Iris pigment epithelial cell (primary cell): ENCODE measurements at places on chromosomes 16 and 17.
A peak's percentile ranks its signal among the peaks of the same experiment; 100 is the strongest.

GRCh38 chr16:30485818-30486436 is 13.4 kb downstream of the ITGAL start:
- DNase-seq, result peak; percentile 34

DNA sequence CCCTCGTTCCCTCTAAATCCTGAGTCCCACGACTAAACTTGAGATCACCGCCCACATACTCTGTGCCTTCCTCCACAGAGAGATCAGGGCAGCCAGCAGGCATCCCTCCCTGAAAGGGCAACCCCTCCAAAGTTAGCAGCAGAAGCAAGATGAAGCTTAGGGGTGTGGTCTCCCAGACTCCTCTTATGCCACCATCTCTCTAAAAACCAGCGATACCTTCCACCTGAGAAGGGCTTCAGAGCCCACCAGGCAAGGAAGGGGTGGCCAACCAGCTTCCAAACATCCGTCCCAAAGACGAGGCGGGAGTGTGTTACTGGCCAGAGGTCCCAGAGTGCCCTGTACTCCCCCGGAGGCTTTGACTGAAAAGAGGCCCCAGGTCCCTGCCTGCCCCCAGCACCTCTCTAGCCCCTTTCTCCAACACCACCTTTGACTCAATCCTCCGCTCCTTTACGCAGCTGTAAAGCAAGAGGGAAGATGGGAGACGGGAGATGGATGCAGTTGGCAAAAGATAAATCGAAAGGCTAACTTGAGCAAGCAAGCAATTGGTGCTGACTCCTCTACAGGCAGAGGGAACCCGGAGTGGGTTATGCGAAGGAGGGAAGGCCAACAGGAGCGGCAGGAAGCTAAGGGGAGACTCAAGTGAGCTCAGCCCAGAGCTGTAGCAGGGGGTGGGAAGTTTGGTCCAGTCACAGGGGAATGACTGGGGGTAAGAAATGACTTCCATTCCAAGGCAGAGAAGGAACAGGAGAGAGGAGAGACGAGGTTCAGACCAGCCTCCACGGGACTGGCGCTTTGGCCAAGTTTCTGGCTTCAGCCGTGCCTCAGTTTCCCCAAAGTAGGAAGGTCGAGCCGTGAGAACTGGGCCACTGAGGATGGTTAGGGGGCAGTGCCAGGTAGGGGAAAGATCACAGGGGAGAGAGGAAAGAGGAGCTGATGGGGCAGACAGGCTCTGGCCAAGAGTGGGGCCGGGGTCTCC is 1.0 kb downstream of the ST3GAL2 start:
- peak; percentile 68 for DNase-seq

DNA sequence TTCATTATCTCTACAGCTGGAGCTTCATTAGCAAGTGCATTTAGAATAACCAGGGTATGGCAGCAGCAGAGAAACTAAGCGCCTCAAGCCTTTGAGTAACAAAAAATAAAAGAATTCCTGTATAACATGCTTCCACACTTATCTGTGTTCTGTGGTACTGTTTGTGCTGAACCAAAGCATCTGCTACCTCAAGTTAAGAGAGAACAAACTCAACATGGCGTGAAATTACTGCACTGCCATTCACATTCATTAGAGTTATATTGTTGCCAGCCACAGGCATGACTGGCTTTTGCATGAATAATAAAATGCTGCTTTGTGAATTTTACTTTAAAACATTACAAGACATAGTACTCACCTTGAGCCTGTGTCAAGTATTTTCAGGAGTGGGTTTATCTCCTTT is 76.6 kb downstream of the NLK start:
- no peak for DNase-seq

DNA sequence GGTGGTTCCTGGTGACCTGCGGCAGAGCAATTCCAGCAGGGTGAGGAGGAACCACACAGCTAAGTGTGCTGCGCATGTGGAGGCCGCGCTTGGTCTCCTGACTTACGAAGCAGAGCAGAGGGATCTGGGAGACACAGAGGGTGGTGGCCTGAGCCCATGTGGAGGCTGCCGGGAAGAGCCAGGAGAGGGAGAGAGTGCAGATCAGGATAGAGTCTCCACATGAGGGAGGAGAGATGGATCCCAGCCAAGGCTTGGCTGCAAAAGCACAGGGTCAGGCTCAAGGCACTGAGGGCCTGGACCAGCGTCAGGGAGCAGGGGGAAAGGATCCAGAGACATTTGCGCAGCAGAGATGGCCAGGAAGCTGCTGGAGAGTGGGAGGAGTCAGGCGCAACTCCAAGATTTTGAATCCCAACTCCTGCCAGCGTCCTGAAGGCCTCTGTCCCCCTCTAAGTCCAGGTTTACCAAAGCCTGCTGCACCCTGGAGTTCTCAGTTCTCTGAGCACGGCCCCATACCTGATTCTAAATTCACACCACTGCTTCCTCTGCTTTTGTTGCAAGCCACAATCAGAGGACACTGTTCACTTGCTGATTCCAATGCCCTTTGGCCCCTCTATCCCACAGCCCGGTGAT is 11.3 kb upstream of the MLLT6 start:
- DNase-seq, result no peak

- no peak for DNase-seq
Observed at GRCh38 chr17:34366529-34367107, 3.6 kb upstream of the CCL1 start.

- DNase-seq, result no peak
Observed at GRCh38 chr17:68197091-68197996, 50.5 kb upstream of the AMZ2 start.

GRCh38 chr16:14509675-14510132 is 120.4 kb downstream of the PARN start:
- DNase-seq, result peak; percentile 56

GRCh38 chr17:14446825-14447224 is 145.9 kb downstream of the HS3ST3B1 start:
- DNase-seq, result no peak

GRCh38 chr16:13372421-13372820 is 471.0 kb downstream of the SHISA9 start:
- no peak for DNase-seq

GRCh38 chr17:2693561-2694380 is 17.8 kb downstream of the CLUH start:
- DNase-seq, result no peak

- DNase-seq, result no peak
Observed at GRCh38 chr16:48583075-48584065, 26.6 kb downstream of the N4BP1 start.

GRCh38 chr16:73023752-73024570 is 24.0 kb downstream of the ZFHX3 start:
- no peak for DNase-seq

GRCh38 chr17:74513987-74514631 is 17.2 kb downstream of the CD300LB start:
- peak; percentile 44 for DNase-seq

GRCh38 chr16:56355786-56356275 is 69.5 kb downstream of the AMFR start:
- no peak for DNase-seq

DNA sequence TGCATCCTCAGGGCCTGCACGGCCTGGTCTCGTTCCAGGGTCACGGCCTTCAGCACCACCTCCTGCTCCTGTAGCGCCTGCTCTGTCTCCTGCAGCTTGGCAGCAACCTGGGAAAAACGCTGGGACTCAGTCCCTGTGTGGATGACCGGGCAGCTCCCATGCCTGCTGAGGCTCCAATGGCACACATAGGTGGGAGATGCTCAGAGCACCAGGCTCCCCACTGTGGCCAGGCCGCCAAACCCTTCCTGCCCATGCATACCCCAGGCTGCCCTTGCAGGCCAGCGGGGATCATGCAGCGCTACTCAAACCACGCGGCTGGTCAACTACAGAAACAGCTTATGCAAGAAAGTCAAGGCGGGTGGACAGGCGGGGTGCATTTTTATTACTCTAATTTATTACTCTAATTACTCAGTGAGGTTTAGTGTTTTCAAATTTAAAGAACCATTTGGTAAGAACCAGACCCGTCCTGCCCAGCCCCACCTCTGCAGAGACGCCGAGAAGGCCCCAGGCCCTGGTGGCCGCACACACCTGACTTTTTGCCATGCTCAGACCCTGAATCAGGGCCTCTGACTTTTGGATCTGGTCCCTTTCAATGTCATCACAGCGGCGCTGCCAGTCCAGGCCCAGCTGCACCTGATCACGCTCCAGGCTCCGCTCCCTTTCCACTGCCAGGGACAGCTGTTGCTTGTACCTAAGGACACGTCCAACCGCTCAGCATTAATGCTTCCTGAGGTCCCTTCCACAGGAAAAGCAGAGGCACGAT is 34.0 kb downstream of the CCDC57 start:
- no peak for DNase-seq

DNA sequence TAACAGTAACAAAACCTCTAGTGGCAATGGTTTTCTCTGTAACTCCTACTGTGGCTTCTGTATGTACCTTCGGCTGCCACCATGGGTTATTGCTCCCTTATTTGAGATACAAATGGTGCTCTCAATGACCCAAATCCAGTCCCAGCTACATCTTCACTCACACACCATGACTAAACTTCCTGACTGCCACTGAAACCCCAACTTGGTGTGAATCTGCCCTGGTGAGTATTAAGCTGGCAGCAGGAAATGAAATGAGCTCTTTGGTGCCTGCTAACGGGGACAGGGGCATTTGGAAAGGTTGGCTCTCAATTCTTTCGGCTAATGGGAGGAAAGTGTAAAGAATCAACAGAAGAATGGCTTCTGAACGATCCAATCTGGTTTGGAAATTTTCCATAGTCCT is 7.5 kb upstream of the SLC35B1 start:
- no peak for DNase-seq

- DNase-seq, result no peak
Observed at GRCh38 chr16:2208308-2208707, 2.4 kb downstream of the BRICD5 start.

DNA sequence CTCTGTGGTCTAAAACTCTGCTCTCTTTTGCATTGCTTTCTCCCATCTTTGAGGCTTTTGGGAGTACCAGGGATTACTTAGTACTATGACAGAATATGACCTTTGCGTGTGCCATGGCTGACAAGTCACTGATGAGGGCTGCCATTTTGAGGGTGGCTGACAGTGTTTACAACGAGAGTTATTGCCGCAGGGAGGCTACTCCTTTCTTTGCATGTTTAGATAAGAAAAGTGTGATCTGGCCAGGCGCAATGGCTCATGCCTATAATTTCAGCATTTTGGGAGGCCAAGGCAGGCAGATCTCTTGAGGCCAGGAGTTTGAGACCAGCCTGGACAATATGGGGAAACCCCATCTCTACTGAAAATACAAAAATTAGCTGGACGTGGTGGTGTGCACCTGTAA is 77.5 kb downstream of the GSG1L start:
- no peak for DNase-seq

DNA sequence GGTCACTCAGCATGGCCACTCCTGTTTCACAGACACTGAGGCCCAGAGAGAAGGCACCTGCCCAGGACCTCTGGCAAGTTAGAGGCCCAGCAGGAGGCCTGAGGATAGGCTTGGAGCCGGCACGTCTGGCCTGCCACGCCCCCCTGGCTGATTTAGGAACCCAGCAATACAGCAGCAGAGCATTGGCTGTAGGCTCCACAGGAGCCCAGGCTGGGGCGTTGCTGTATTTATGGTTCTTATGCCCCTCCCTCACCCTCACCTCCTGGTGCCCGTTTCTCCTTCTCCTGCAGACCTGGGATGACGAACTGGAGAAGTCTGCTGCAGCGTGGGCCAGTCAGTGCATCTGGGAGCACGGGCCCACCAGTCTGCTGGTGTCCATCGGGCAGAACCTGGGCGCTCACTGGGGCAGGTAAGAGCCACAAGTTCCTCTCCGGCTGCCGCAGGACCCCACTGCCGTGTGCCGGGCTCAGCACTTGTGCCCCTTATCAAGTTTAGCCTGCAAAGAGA is 25.8 kb downstream of the CRISPLD2 start:
- DNase-seq, result no peak

GRCh38 chr16:76862901-76863300 is 328.1 kb upstream of the MON1B start:
- no peak for DNase-seq

- DNase-seq, result peak; percentile 97
Observed at GRCh38 chr17:77429969-77430752, 289.4 kb downstream of the SEC14L1 start.

- no peak for DNase-seq
Observed at GRCh38 chr16:56634715-56635440, 2.4 kb downstream of the MT1M start.

DNA sequence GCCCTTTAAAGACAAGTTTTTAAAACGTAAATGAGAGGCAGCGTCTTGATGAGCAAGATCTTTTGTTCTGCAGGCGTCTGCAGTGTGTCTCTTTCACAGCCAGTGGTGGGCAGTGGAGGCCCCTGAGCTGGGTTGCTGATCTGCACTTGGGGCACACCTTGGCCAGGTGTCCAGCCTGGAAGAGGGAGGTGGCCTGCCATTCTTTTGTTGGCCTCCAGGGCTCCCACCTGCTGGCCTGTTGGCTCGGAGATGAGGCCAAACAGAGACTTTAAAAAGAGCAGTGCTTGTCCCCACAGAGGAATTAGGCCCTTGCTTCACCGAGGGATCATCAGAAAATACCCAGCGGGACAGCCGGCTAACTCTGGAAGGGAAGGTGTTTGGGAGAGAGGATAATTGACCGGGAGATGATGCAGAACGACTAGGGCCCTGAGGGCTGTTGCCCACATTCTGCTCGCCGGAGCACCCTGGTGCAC is 145.9 kb upstream of the PLCG2 start:
- DNase-seq, result no peak

DNA sequence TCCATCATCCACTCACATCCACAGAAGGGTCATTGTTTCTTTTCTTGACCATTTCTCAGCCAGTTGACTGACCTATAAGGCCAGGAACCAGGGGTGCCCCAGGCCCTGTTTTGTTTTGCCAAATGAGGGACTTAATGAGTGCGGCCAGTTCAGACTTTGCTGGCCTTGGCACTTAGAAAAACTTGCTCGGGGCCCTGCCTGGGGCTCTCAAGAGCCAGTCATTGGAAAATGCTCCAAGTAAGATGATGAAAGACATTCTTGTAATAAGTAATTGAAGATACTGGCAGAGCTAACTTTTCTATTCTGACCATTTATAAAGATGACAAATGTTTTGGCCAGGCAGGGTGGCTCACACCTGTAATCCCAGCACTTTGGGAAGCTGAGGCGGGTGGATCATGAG is 29.0 kb upstream of the CLEC18B start:
- no peak for DNase-seq

- DNase-seq, result no peak
Observed at GRCh38 chr17:78805301-78805700, 23.2 kb upstream of the CYTH1 start.

GRCh38 chr16:50688867-50689266 is 4.5 kb upstream of the NOD2 start:
- DNase-seq, result no peak
